ENCODE measurements at places on chromosomes 1 and 21. TPM values are rescaled to one million over a fixed set of nuclear protein-coding genes. Genes with fewer than 3 reads are reported as not detected.

DNA sequence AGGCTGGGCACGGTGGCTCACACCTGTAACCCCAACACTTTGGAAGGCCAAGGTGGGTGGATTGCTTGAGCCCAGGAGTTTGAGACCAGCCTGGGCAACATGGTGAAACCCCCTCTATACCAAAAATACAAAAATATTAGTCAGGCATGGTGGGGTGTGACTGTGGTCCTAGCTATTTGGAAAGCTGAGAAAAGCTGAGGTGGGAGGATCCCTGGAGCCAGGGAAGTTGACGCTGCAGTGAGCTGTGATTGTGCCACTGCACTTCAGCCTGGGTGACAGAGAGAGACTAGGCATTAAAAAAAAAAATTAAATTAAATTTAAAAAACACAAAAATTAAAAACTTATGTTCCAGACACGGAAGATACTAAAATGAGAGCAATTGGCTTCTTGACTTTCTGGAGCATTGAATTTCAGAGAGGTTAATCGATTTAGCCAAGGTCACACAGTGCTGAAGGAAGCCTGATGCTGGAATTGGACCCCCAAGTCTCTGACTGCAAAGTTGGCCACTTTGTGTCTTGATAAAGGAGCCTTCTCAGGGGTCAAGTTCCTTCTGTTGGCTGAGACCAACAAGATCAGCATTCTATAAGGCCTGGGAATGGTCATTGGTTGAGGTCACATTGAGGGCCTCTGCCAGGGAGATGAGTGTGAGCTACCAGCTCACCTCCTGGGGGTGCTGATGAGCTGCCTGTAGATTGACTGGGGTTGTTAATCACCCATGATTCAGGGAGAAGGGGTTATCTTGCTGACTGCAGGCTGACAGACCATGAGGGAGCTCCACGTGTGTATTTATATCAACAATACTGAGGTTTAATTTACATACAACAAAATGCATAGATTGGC is 54.3 kb downstream of the RPS6KA1 start:
- DNase-seq, result peak; percentile 80

The PGLYRP4 gene
- not detected for total RNA-seq

GRCh38 chr21:31157756-31158155 is 119.5 kb upstream of the KRTAP19-8 start:
- DNase-seq, result no peak

GRCh38 chr1:197942042-197942441 is 24.9 kb downstream of the LHX9 start:
- DNase-seq, result no peak

The CDC20 gene
- total RNA-seq, result 158 TPM

- DNase-seq, result no peak
Observed at GRCh38 chr1:66576645-66577044, 42.7 kb downstream of the SGIP1 start.

GRCh38 chr1:182397653-182398393 is 2.6 kb downstream of the TEDDM1 start:
- no peak for DNase-seq

- DNase-seq, result no peak
Observed at GRCh38 chr1:2496087-2496622, 20.1 kb downstream of the PLCH2 start.

DNA sequence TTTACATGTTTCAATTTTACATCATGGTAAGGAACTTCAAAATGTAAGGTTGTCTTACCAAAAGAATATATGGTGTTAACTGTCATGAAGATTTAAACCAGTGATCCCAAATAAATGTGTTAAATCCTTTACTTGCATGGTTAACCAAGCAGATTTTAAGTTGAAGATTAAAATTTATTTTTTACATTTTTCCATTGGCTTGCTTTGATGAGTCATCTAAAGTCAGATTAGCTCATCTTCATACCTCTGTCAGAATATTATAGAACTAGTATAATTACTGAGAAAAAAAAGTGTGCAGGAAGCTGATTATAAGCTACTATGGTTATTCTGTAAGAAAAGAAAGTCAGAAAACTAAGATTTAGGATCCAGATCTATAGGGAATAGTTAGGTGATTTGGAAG is 95.3 kb upstream of the DPH5 start:
- DNase-seq, result no peak

GRCh38 chr1:228944935-228945371 is 209.7 kb downstream of the RHOU start:
- peak; percentile 12 for DNase-seq

The CELA2A gene
- not detected for total RNA-seq

DNA sequence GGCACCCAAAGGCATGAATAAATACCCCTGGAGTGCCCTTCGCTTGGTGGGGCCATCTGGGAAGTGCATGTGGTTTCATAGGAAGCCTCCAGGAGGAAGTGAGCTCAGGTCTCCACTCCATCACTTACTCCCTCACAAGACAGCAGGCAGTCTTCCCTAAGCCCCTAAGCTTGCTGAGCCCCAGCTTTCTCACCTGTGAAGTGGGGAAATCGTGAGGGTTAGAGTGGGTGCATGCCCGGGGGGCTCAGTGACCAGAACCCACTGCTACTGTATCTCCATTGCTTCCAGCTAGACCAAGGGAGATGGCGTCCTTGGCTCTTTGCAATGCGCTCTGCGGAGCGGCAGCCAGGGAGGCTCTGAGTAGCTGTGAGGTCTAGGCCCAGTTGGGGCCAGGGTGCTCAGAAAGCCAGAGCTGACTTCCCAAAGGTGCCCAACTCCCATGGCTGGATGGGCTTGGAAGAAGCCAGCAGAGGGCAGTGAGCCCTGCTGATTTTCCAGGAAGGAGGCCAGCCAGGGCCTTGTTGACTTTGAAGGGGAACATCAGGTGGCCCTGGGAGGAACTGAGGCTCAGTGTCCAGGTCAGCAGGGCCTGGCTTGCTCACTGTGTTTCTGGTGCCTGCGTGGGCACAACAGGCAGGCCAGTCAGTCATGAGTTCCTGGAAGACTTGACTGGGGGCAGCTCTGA is 27.3 kb downstream of the CDCP2 start:
- DNase-seq, result no peak

DNA sequence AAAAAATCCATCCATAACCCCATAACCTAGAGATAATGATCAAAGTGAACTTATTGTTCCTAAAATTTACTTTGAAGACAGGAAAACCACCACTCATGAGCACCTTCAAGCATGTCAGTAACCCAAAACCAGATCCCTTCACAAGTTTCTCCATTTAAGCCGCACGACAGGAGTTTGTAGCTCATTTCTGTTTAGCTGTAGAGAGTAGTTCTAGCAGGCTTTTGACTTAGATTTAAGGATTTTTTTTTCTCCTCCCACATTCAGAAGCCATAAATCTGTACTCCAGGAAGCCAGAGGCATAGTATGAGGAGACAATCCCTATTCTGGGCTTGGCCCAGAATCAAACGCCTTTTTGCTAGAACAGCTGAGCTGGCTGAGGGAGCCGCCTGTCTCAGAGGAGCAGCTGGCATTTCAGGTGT is 25.6 kb downstream of the TOMM20 start:
- no peak for DNase-seq

DNA sequence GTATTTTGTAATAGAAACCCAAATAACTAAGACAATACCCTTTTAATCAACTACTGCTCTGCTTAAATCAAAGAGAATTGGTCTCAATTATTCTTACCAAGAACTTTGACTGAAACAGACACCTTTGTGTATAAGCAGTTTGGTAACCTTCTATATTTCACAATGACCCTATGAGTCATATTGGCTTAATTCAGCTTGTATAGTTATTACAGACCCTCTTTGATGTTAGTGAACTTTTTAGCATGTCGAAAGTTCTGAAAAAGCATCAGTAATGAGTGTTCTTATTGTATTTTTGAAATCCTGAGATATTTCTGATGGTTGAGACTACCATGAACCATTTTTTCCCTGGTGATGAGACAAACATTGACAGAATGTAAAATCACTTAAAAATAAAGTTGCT is 43.3 kb upstream of the RABGAP1L start:
- no peak for DNase-seq

The FAM72D gene
- 33.0 TPM for total RNA-seq

GRCh38 chr1:97190326-97190725 is 468.7 kb downstream of the PTBP2 start:
- DNase-seq, result no peak

The CACNA1E gene
- total RNA-seq, result not detected

DNA sequence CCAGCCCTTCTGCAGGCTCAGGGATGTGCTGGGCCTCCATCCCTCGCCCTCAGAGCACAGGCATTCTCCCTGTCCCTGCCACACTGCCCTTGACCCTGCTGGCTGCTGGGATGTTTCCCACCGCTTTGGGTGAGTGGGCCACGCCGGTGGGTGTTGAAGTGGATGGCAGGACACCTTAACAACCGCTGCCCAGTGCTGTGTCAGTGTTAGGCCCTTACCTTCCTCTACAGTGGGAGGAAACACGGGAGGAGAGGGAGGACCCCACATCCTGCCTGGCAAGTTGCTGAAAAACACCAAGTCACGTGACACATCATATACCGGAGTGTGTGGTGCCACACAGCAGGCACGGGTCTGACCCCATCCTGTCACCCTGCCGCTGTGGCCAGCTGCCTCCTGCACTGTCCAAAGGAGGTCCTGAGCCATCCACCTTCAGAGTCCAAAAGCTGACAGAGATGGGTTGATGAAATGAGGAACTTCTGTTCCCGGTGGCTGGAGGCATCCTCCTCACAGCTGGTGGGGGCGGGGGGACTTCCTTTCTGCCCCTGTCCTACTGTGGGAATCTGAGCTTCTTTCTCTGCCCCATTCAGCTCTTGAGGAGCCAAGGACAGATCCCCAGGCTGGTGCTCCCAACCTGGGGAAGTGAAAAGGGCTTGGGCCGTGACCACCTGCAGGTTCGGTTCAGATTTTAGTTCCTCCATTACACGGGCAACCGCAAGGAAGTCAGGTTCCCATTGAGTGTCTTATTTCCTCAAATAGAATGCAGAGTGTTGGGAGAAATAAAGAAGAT is 3.2 kb upstream of the THEMIS2 start:
- DNase-seq, result peak; percentile 70

DNA sequence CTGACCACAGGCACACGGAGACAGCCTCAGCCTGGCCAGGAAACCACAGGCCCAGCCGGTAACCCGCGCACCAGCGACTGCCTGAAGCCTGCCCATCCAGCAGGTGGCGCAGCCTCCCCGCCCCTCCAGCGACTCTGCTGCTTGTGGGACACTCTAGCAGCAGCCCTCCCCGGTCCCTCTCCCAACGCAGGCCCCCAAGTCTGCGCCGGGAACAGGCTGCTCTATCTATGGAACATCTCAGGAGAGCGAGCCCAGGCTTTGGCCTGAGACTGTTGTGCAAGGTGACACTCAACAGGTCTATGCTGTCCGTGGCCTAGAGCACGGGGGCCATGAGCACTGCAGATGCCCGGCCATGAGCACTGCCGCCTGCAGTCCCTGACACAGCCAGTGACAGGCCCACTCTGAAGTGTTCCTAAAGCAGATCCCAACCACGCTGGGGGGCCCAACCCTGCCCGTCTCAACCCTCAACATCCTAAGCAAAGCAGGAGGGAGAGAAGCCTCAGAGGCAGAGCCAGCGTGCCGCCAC is 28.4 kb downstream of the WDR4 start:
- peak; percentile 64 for DNase-seq

DNA sequence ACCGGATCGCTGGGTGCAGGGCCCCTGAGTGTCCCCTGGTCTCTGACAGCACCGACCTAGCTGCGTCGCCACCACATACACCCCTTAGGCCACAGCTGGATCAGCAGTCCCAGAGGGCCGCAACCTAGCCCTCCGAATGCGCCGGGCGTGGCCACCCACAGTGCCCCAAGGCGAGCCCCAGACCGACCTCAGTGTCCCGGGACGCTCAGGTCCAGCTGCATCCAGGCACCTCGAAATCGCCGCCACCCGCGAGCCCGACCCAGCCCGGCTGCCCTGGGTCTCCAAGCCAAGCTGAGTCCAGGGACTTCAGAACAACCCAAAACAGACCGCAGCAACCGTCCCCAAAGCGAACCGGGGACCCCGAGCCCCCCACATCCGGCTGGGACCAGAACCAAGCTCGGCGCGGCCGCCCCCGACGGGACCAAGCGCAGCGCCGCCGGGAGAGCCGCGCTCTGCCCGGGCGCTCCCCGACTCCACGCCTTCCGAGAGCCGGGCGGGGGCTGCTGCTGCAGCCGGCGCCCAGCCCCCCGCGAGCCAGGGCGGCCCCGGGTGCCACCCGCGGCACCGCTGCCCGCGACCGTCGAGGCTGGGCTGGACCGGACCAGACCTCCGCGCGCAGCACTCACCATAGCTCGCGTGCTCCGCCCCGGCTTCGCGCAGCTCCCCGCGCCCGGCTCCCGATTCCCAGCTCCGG is 54.6 kb upstream of the ECE1 start:
- DNase-seq, result peak; percentile 44

DNA sequence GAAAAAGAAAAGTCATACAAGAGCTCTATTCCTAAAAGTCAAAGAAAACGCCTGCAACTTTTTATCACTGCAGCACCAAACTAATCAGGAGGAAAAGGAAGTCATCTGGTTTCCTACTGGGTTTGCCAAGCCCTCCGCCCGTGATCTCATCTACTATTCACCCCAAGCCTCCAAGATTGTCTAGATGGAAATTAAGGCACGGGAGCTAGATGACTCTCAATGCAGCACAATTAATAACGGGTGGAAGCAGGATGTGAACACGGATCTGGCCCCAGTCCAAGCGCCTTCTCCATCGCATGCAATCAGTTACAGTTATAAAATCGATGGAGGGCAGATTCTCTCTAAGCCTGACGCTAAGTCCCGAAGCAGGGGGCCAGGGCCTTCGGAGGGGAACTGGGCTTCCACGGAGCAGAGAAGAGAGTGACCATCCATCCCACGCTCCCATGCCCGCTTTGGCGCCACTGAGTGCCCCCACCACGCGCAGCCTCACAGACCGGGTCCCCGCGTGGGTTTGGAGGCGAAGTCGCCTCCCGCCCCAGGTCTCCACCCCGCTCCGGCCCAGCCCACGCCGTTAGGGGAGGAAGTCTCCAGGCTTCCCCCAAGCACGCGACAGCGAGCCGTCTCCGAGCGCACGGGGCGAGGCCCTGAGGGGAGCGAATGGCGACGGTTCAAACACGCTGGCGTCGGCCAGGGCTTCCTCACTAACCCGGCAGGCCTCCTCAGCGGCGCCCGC is 1.8 kb downstream of the HSF2BP start:
- DNase-seq, result no peak

The KRTAP10-11 gene
- total RNA-seq, result not detected

GRCh38 chr21:42737951-42738590 is 84.7 kb downstream of the PDE9A start:
- DNase-seq, result peak; percentile 53
